ENCODE measurements at places on chromosomes 11 and 22.

DNA sequence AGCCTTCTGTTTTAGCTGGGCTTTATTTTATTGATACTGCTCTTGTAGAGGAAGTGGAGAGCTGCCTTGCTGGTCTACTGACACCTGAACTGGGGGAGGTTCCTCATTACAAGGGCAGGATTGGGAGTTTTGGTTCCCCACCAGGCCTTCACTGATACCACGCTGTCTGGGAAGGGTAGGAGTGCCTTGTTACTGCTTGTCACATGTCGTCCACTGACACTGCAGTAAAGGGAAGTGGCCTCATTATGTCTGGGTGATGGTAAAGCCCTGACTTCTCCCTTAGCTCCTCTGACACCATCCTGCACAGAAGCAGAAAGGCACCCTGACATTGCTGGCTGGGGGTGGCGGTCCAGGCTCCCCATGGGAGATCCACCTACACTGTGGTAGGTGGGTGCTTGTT, 38.7 kb upstream of the ELF5 start:
- no peak for DNase-seq

DNA sequence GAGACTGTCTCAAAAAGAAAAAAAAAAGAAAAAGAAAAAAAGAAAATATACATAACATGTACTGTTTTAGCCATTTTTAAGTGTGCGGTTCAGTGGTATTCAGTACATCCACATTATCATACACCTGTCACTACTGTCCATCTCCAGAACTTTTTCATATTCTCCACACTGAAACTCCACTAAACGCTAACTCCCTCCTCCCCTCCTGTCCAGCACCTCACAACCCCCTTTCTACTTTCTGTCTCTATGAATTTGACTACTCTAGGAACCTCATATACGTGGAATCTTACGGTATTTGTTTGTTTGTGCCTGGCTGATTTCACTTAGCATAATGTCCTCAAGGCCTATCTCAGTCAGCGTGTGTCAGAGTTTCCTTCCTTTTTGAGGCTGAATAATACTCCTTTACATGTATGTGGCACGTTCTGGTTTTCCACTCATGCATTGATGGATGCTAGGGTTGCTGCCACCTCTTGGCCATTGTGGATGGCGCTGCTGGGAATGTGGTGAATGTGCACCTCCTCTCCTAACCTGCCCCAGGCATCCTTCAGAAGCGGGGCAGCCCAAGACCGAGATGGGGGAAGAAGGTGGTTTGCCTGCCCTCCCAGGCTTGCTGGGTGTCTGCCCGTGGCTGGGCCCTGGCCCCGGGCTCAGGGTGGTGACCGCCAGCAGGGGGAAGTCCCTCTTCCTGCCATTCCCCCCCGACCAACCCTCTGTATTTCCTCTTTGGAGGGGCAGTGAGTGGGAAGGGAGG, 60.5 kb downstream of the BCR start:
- DNase-seq, result peak; percentile 43

- no peak for DNase-seq
These were observed 60.6 kb downstream of the SMCO4 start for GRCh38 chr11:93482556-93482955.

DNA sequence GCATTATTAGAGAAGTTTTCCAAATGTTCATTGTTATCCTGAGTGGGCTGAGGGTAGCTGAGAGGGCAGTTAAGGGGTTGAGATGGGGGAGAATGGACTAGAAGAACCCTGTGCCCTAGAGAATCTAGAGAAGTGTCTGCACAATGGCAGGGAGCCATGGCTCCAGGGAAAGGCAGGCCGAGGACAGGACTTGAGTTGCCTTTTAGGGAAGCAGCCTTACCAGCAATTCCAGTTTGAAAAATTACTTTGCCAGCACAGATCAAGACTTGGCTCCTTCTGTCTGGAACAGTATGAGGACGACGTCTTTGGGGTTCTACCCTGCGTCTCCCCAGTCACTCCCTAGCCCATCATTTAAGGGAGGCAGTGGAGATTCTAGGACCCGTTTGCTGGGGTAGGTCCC, 25.7 kb upstream of the MICAL3 start:
- no peak for DNase-seq

- no peak for DNase-seq
These were observed 33.7 kb downstream of the GNB1L start for GRCh38 chr22:19820880-19821522.

Data from activated CD4-positive, alpha-beta T cell treated with anti-CD3 and anti-CD28 coated beads, Interleukin-2, amount 50 U/mL, for 1 hour (primary cell).